ENCODE measurements at places on chromosomes 2 and 18.

GRCh38 chr2:132715386-132716351 is 45.7 kb upstream of the LYPD1 start:
- no peak overlapping the region for H3K4me3 ChIP-seq
- H3K27ac ChIP-seq, result no peak overlapping the region
- H3K27me3 ChIP-seq, result no peaks in the 10 kb centered on the region
- DNase-seq, result no peak
- no peaks in the 10 kb centered on the region for H3K4me1 ChIP-seq

GRCh38 chr2:124001696-124002430 is 23.2 kb upstream of the CNTNAP5 start:
- no peak overlapping the region for H3K4me3 ChIP-seq
- H3K27ac ChIP-seq, result no peak overlapping the region
- no peaks in the 10 kb centered on the region for H3K36me3 ChIP-seq

GRCh38 chr2:226934546-226935201 is 98.8 kb downstream of the RHBDD1 start:
- no peak overlapping the region for H3K4me3 ChIP-seq
- H3K27ac ChIP-seq, result no peak overlapping the region
- DNase-seq, result no peak
- H3K27me3 ChIP-seq, result no peaks in the 10 kb centered on the region
- H3K36me3 ChIP-seq, result peaks cover 31% of the 10 kb centered on the region

GRCh38 chr2:50492477-50492851 is 539.5 kb downstream of the NRXN1 start:
- peak; percentile 39 for DNase-seq
- peaks cover 4% of the 10 kb centered on the region for H3K4me1 ChIP-seq
- no peaks in the 10 kb centered on the region for H3K36me3 ChIP-seq
- H3K27ac ChIP-seq, result no peak overlapping the region
- H3K4me3 ChIP-seq, result peak overlapping the region; percentile 3
- H3K27me3 ChIP-seq, result peaks cover 3% of the 10 kb centered on the region

GRCh38 chr2:234162861-234163260 is 112.4 kb downstream of the SPP2 start:
- peak overlapping the region; percentile 17 for H3K27ac ChIP-seq
- peaks cover 16% of the 10 kb centered on the region for H3K27me3 ChIP-seq
- DNase-seq, result no peak
- H3K36me3 ChIP-seq, result no peaks in the 10 kb centered on the region

DNA sequence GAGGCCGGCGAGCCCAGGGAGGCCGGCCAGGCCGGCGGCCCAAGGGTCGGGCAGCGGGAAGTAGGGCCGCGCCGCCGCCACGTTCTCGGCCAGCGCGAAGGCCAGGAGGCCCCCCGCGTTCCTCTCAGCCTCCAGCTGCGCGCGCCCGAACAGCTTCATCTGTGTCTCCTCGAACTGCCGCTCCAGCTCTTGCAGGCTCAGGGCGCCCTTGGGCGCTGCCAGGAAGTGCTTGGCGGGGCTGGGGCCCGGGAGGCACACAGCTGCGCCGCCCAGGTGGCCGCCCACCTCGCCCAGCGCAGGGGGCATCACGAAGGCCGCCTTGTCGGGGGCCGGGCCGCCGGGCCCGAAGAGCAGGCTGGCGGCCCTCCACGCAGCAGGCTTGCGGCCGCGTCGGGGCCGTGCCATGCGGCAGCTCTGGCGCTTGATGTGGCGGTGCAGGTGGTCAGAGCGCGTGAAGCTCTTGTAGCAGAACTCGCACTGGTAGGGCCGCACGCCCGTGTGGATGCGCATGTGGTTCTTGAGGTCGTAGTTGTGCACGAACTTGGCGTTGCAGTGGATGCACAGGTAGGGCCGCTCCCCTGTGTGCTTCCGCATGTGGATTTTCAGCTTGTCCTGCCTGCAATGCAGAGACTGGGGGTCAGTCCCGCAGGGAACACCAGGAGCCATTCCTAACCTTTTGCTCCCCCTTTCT is 99.0 kb upstream of the SMAD2 start:
- DNase-seq, result no peak
- no peaks in the 10 kb centered on the region for H3K36me3 ChIP-seq
- no peak overlapping the region for H3K27ac ChIP-seq
- H3K4me1 ChIP-seq, result no peaks in the 10 kb centered on the region

DNA sequence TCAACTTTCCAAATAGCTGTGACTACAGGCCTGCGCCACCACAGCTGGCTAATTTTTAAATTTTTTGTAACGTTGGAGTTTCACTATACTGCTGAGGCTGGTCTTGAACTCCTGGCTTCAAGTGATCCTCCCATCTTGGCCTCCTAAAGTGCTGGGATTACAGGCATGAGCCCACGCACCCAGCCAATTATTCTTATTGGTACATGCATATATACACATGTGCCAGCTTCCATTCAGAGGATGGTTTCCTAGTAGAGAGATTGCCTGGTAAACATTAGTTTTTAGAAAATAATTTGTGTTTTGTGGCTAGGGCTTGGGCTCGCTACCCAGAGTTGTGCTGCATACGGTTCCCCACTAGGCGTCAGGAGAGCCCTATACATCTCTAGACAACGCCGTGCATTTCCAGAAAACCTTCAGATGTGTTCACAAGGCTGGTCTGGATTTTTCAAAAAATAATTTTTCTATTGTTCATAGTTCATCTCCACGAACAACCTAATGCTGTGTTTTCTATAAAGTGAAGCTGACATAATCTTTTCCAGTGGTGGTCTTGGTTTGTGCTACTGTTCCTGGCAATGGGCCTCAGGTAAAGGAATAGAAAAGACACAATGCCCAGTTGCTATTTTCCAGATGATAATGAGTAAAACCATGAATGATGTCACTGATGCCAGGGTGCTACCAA is 14.6 kb upstream of the AFG3L2 start:
- no peak overlapping the region for H3K4me3 ChIP-seq
- DNase-seq, result peak; percentile 31
- H3K27ac ChIP-seq, result no peak overlapping the region
- no peaks in the 10 kb centered on the region for H3K36me3 ChIP-seq
- peaks cover 2% of the 10 kb centered on the region for H3K4me1 ChIP-seq
- peaks cover 7% of the 10 kb centered on the region for H3K27me3 ChIP-seq

DNA sequence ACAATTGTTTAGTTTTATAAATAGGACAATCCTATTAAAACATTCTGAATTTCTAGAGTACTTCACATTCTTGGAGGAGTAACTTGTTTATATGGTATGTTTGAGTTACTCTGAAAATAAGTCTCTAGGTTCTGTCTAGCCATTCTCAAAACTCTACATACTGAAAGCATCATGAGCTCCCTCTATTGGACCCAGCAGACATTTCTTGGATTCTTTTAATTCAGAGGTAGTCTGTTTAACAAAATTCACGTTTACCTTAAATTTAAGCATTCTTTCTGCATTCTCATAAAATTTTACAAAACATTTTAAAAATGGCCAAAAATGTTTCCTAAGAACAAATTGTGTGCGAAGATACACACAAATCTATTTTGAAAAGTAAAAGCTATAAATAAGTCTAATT is 15.3 kb downstream of the SP9 start:
- H3K4me3 ChIP-seq, result no peak overlapping the region
- no peaks in the 10 kb centered on the region for H3K4me1 ChIP-seq
- no peak overlapping the region for H3K27ac ChIP-seq
- peaks cover 21% of the 10 kb centered on the region for H3K36me3 ChIP-seq

DNA sequence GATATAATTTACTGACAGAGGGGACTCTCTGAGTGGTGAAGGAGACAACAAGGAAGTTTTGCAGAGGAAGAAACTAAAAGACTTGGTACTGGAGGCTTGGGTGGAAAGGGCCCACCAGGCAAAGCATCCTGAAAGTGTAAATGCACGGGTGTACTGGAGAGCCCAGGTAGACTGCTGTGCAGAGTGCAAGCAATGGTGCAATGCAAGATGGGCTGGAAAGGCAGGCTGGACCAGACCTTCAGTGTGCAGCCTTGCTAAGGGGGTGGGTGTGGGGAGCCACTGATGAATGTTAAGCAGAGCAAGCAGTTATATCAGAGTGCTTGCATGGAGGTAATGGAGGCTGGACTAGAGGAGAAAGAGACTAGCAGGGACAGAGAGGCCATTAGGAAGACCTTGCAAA is 10.7 kb downstream of the C2orf74 start:
- no peak overlapping the region for H3K27ac ChIP-seq
- peaks cover 10% of the 10 kb centered on the region for H3K4me1 ChIP-seq
- DNase-seq, result no peak
- H3K4me3 ChIP-seq, result no peak overlapping the region

GRCh38 chr2:226991663-226992062 is 155.8 kb downstream of the RHBDD1 start:
- H3K36me3 ChIP-seq, result peaks cover 14% of the 10 kb centered on the region
- H3K27me3 ChIP-seq, result no peaks in the 10 kb centered on the region
- H3K4me3 ChIP-seq, result no peak overlapping the region
- no peak for DNase-seq
- H3K27ac ChIP-seq, result no peak overlapping the region
- H3K4me1 ChIP-seq, result no peaks in the 10 kb centered on the region

DNA sequence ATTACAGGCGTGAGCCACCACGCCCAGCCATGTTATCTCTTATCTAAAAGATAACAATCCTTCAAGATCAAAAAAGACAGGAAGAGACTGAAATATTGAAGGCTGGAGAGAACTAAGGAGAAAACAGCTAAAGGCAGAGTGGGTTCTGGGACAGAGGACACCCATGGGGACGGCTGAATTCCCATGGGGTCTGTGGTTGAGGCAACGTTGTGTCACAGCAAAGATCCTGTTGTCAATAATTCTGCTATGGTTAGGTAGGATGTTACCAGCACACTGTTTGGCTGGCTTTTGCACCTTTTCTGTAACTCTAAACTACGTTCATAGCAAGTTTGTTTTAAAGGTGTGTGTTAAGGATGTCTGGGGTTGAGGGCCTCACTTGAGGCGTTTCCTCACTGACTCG is 137.7 kb upstream of the APCDD1 start:
- peaks cover 2% of the 10 kb centered on the region for H3K27me3 ChIP-seq
- no peak overlapping the region for H3K4me3 ChIP-seq
- H3K4me1 ChIP-seq, result peaks cover 25% of the 10 kb centered on the region
- no peaks in the 10 kb centered on the region for H3K36me3 ChIP-seq
- no peak overlapping the region for H3K27ac ChIP-seq
- no peak for DNase-seq

GRCh38 chr18:79954791-79955190 is 3.3 kb upstream of the SLC66A2 start:
- H3K27ac ChIP-seq, result no peak overlapping the region
- no peak for DNase-seq
- peaks cover 7% of the 10 kb centered on the region for H3K4me1 ChIP-seq
- no peaks in the 10 kb centered on the region for H3K27me3 ChIP-seq
- peaks cover under 1% of the 10 kb centered on the region for H3K36me3 ChIP-seq

GRCh38 chr2:105653302-105653701 is 91.4 kb upstream of the NCK2 start:
- no peak overlapping the region for H3K4me3 ChIP-seq
- H3K36me3 ChIP-seq, result no peaks in the 10 kb centered on the region
- no peak overlapping the region for H3K27ac ChIP-seq

DNA sequence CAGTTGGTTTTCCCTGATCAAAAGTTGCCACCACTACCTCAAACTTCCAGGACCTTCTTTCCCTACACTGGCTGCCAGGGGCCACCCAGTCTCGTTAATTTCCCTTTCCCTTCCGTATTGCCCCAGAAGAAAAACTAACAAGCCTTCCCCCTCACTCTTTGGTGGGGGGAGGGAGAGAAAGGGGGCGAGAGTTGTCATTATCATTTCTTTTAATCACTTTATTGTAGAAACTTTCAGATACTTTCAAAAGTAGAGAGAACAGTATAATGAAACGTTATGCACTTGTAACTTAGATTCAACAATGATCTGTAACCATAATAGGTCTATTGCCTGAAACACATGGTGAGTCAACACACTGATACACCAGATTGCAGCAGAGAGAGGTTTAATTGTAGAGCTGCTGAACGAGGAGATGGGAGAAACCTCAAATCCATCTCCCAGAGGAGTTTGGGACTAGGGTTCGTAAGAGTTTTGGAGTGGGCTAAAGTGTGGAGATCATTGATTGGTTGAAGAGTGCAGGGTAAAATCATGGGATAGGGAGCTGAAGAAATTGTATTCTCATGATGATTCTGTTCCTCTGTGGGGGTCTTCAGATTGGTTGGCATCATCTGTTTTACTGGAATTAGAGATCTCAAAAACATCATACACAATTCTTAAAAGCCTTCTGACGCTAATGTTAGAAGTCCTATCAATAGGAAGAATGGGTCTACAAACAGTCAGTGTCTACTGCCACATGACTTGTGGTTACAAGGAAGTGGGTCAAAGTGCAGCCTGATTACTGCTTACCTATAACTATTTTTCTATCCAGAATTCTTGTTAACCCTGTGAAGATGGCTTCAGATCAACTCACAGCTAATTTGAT is 2.6 kb upstream of the RNF149 start:
- peaks cover 2% of the 10 kb centered on the region for H3K36me3 ChIP-seq
- H3K27me3 ChIP-seq, result no peaks in the 10 kb centered on the region
- H3K4me1 ChIP-seq, result peaks cover 15% of the 10 kb centered on the region
- DNase-seq, result no peak

DNA sequence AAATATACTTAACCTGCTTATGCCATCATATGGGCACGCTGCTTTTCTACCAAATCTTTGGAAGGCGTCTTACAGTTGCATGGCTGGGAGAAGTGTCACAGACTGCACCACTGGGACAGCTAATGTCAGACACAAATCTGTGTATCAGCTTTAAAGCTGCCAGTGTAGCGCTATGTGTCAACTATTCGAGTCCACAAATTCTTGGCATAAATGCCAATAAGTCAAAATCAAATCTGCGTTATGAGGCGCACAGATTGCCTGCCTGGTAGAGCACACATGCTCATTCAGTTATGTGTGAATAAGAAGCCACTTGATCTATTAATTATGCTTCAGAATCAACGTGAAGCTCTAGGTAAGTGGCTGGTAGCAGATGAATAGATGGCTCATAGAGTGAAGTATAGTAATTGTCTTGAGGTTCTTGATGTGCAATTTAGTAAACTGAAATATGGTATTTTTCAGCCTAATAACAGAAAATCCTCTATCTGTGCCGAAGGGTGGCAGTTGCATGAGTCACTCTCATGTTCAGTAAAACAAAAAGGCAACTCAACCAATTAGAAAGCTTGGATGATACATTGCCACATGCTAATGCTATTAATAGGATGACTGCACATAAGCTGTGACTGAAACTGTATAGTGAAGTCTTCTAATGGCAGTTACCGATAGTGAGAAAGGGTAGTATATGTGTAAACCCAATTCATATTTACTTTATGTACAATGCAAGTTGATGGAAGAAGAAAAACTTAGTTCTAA is 52.0 kb downstream of the DCC start:
- no peak for DNase-seq
- no peak overlapping the region for H3K27ac ChIP-seq
- no peaks in the 10 kb centered on the region for H3K4me1 ChIP-seq
- H3K27me3 ChIP-seq, result no peaks in the 10 kb centered on the region
- no peak overlapping the region for H3K4me3 ChIP-seq
- no peaks in the 10 kb centered on the region for H3K36me3 ChIP-seq

DNA sequence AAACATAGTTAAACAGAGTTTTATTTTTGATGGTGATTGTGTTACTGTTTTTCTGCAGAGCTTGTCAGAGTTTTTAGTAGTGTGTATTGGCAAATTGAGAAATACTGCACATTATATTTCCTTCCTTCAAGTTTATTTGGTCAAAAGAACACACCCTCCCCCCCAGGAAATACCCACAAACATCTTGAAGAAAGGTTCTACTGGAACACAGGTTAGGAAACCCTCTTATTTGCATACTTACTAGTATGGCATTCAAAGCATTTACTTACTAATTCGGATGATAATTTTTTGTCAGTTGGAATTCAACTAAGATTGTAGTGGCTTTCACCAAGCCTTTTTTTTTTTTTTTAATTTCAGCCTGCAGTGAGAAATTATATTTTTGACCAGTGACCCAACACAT is 9.1 kb downstream of the CAB39 start:
- peaks cover 39% of the 10 kb centered on the region for H3K4me1 ChIP-seq
- no peak for DNase-seq
- H3K36me3 ChIP-seq, result peaks cover 9% of the 10 kb centered on the region
- no peaks in the 10 kb centered on the region for H3K27me3 ChIP-seq

GRCh38 chr18:48826271-48826670 is 124.5 kb downstream of the SMAD7 start:
- peaks cover 1% of the 10 kb centered on the region for H3K27me3 ChIP-seq
- H3K36me3 ChIP-seq, result no peaks in the 10 kb centered on the region
- H3K4me3 ChIP-seq, result no peak overlapping the region
- no peak overlapping the region for H3K27ac ChIP-seq
- H3K4me1 ChIP-seq, result peaks cover 5% of the 10 kb centered on the region

Measured in memory B cell (primary cell).